ENCODE measurements at places on chromosomes 1 and 21. TPM values are rescaled to one million over a fixed set of nuclear protein-coding genes. Genes with fewer than 3 reads are reported as not detected.
A peak's percentile ranks its signal among the peaks of the same experiment; 100 is the strongest.

LCA5L gene
- 0.55 TPM for total RNA-seq

SDF4 gene
- total RNA-seq = 144 TPM

DNA sequence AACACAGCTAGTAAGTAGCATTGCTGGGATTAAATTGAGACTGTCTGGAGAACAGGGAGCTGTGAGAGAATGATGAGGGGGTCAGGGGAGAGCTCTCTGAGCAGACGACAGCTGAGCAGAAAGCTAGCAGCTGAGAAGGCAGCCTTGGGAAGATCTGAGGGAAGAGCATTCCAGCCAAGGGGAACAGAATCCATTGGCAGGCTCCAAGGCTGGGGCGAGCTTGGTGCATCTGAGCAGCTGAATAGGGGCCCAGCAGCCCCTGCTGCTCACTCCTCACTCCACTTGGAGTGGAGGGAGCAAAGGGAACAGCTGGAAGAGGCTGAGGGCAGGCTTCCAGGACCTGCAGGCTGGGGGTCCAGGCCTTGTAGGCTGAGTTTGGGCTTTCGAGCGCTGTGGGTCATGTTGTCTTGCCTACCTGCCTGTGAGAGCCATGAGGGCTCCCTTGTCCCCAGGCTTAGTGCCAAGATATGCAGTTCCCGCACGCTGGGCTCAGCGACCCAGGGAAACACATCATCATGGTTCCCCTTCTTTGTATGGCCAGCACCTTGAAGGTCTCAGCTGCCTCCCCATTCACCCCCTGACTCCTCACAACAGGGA lies 10.5 kb downstream of the ACOT11 start:
- peak; percentile 75 for DNase-seq

DNA sequence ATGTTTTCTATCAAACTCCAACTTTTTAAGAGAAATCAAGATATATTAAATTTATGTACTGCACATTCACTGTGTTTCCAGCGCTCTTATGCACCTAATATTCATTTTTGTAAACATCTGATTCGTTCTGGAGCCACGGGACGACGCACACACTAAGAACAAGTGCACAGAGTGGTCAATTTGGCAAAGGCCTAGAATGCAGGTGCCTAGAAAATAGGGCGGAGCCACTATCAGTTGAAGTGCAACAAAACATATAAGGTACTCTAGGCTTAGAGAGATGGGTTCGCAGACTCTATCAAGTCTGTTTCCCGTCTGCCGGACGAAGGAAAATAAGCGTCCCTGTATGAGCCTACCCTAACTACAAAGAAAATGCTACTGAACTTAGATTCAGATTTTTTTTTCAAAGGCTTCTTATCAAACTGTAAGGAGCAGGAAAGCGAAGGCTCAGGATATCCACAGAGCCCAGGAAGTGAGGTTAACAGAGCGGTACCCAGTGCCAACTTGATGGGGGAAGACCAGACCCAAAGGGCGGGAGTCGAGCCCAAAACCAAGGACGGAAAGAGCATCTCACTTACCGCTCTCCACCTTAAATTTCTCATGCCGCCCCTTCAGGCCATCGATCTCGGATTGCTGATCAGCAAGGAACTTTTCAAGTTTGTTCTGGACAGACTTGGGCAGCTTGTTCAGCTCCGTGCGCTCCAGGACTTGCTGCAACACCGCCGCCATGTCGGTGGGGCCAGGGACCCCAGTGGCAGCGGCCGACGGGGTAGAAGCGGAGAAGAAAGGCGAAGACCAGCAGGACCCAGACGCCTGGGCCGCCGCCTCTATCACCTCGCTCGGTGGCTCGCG lies 526 bp downstream of the TPR start:
- DNase-seq = no peak

DNA sequence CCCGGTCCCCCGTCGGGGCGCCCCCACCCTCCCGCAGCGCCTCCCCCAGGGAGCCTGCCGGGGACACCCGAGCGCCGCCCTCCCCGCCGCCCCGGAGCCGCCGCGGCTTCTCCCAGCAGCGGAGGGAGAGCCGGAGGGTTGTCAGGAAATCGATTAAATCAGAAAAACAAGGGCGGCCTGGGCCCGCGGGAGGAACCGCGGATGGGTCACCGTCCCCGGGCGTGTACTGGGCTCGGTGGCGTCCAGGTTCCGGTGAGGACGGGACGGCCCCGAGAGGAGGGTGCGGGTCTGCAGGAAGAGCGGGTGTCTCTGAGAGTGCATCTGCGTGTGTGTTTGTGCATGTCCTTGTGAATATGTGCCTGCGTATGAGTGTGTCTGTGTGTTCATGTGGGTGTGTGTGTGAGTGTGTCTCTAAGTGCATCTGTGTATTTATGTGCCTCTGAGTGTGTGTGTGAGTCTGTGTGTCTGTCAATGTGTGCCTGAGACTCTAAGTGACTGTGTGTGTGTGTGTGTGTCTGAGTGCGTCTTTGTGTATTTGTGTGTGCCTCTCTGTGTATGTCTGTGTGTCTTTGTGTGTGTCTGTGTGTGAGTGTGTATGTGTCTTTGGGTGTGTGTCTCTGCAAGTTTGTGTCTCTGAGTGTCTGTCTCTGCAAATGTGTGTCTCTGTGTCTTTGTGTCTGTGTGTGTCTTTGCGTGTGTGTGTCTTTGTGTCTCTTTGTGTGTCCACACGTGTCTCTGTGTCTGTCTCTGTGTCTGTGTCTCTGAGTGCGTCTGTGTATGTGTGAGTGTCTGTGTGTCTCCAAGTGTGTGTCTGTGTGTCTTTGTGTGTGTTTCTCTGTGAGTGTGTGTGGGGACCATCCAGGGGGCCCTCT lies 1.1 kb downstream of the SPSB1 start:
- no peak for DNase-seq
